ENCODE measurements at places on chromosomes 3 and 15. TPM values are rescaled to one million over a fixed set of nuclear protein-coding genes. Genes with fewer than 3 reads are reported as not detected.

GRCh38 chr3:150079029-150079739 is 108.5 kb upstream of the PFN2 start:
- peak; percentile 41 for DNase-seq

GRCh38 chr3:196186651-196187573 is 24.3 kb downstream of the ZDHHC19 start:
- DNase-seq, result no peak

GRCh38 chr3:52813810-52814209 is 16.7 kb downstream of the ITIH4 start:
- no peak for DNase-seq

GRCh38 chr3:193564012-193564411 is 9.3 kb upstream of the ATP13A4 start:
- DNase-seq, result peak; percentile 73

- no peak for DNase-seq
Observed at GRCh38 chr3:39255503-39256325, 24.1 kb downstream of the CX3CR1 start.

GRCh38 chr15:40918799-40919392 is 10.2 kb upstream of the DLL4 start:
- no peak for DNase-seq

DNA sequence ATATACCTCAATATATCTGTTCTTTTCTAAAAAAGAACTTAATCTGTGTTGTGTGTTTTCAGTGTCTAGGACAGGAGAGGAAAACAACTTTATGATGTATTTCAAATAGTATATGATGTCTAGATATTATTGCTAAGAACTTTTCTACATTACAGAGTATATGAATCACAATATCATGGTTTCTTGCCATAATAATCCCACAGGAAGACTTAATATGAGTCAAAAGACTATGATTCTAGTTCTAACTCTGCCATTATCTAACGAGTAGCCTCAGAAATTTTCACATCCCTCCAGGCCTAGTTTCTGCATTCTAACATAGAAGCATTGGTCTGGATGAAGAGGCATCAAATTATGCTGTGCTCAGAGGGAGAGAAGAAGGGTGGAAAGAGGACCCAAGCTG is 107.7 kb upstream of the SPRED1 start:
- no peak for DNase-seq

DNA sequence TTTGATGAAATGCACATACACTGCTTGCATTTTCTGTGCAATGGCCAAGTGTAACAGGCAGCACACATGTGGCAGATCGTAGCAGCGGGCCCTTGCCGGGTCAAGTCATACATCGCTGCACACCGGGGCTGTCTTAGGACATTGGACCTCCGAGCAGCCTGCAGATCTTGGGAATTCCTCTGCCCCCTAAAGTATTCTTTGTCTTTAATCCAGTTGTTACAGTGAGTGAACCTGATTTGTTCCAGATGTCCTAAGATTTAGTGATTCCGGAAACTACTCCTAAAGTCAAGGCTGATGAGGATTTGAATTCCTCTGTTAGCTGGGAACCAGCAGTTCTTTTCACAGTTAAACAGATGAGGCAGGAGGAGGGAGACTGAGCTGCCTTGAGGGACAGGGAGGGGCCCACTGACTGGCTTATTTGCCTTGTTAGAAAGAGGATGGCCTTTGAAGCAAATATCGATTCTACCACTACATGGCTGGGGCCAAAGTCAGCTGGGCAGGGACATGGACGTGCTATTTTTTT is 190.7 kb upstream of the CTDSPL start:
- no peak for DNase-seq

DNA sequence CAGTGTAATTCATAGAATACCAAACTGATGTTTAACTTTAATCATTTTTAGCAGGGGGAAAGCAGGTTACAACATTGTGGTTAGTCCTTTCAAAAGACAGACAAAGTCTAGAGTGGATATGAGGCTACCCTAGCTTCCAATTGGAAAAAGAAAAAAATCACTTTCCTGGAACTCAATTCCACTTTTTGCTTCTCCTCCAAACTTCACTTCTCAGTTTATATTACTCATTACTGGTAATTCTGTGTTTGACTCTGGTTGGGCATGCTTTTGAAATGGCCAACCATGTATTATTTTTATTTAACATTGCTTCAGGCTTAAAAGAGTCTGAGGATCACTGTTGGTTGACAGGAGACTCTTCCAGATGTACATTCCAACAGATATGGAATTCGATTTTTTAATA is 84.8 kb downstream of the RAP2B start:
- no peak for DNase-seq

- no peak for DNase-seq
Observed at GRCh38 chr3:98026425-98027084, 8.6 kb downstream of the GABRR3 start.

GRCh38 chr15:23629234-23629805 is 18.3 kb downstream of the MAGEL2 start:
- peak; percentile 15 for DNase-seq

DNA sequence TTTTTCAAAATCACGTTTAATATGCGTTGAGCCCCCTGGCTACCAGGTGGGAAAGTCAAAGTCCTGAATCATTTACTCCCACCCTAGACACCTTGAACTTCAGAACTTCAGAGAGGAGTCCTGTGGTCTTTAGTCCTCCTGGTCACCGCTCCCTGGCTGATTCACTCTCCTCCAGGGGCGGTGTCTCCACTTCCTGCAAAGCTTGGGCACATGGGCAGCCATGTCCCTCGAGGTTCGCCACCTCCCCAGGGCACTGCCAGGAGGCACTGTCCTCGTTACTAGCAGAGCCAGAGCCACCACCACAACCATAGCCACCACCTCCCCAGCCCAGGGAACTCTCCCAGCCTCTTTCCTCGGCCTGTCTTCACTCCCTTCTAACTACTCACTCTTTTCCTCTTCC is 31.0 kb downstream of the LOXL1 start:
- DNase-seq, result peak; percentile 38

DNA sequence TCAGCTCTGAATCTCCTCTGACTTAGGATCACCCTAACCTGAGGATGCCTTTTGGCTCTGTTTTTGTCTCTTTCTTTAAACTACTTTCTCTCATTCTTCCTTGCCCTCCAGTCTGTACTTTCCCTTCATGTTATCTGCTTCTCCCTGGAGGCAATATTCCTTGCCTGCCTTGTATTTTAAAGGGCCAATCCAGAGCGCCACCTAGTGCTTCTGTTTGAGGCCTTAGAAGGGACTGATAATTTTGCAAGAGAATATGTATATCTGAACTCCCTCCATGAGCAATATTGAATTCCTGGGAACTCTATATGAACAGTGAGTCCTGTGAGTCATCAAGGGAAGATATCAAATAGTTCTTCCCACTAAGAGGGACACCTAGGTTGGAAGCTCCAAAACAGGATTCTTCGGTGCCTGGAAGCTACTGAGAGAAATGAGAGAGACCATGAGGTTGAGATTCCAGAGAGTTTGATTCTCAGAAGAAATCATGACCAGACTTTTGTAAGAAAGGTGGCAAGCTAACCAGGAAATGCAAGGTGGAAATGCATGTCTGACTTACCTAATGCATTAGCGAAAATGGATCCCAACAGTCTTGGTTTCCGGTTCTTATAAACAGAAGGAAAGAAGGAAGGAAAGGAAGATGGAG is 203.8 kb upstream of the CD96 start:
- peak; percentile 89 for DNase-seq

- peak; percentile 44 for DNase-seq
Observed at GRCh38 chr15:90870354-90871138, 2.2 kb downstream of the FURIN start.

DNA sequence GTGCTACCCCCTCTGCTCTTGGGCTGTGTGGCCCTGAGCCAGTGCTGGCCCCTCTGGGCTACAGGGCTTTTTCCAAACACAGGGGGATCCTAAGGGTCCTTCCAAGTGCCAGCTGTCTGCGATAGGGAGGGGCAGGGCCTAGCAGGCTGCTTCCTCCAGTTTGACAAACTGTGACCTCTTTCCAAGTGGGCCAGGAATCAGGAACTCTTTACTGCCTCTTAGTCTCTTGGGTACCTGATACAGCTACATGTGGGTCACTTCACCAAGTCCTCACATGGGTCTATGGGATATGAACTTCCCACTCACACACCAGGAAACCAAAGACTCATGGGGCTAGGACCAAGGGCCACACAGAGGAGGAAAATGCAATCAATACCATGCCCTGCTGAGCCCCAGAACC is 25.4 kb downstream of the SEC61A1 start:
- DNase-seq, result no peak

- DNase-seq, result no peak
Observed at GRCh38 chr15:40904552-40905201, 10.4 kb downstream of the VPS18 start.

GRCh38 chr15:91922646-91923547 is 69.4 kb downstream of the SLCO3A1 start:
- DNase-seq, result no peak

DNA sequence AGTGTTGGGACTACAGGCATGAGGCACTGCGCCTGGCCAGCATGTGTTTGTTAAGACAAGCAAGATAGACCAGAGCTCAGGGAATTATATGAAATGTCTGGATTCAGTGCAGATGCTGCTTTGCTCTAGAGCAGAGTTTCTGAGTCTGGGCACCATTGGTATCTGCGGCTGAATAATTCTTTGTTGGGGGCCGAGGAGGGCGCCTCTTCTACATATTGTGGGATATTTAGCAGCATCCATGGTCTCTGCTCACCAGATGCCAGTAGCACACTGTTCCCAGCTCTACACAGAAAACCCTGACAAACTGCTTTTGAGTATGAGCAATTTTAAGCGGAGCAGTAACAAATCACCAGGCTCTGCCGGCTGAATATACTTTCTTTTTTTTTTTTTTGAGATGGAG is 3.6 kb upstream of the LDHAL6B start:
- no peak for DNase-seq

DNA sequence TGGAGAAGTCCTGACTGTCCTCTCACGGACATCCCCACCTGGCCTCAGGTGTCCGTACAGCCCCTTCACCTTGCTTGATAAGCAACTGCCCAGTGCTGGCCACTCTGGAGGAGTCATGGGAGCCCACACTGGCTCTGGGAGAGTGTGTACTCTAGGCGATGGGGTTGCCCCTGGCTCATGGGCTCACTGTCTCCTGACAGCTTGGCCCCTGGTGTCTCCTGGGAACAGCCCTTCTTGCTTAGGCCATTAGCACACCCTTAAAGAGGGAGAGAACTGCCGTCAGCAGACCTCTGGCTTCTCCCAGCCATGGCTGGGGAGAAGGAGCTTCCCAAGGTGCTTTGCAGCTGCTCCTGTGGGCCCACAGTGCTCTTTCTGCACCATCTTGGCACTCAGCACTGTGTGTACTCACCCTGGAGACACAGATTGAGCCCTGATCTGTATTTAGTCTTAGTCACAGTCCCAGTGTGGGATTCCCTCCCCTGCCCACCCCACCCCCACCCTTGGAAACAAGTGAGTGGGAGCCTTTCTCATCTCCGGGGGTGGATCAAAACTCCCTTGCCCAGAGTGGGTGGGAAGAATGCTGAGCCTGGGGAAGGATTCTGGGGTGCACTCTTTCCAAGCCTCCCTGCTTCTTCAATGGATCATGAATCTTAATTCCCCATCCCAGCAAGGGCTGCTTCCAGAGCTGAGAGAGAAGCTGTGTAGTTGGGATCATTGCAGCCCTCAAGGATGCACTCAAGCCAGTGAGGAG is 83.5 kb upstream of the ADPGK start:
- DNase-seq, result no peak

- DNase-seq, result no peak
Observed at GRCh38 chr3:104941785-104942184, 424.9 kb upstream of the ALCAM start.

DNA sequence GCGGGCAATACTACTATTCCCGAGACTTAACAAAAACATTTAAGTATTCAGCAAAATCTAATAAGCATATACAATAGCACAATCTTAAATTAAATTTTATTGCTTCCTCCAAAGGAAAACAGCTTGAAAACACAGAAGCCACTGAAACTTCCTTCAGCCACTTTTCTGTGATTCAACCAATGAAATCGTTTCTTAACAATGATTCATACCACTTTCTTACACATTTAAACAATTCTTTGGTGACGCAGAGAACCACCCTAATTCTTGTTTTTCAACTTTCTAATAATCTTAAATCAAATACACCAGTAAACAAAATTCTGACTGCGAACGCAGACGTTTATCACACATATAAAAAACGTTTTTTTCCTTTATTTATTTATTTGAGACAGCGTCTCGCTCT is 4.1 kb downstream of the TJP1 start:
- peak; percentile 86 for DNase-seq

- DNase-seq, result no peak
Observed at GRCh38 chr15:63396152-63396928, 14.7 kb upstream of the CA12 start.

The RETNLB gene
- total RNA-seq, result 2.2 TPM

The GP9 gene
- total RNA-seq, result not detected

The LRRC31 gene
- 0.48 TPM for total RNA-seq

The DAZL gene
- not detected for total RNA-seq

The EPHA6 gene
- not detected for total RNA-seq

The ANKUB1 gene
- total RNA-seq, result not detected

The PPP1R14D gene
- total RNA-seq, result 2.5 TPM

Data from HT-29 (cell line).